ENCODE measurements at places on chromosomes 3 and 15. TPM values are rescaled to one million over a fixed set of nuclear protein-coding genes. Genes with fewer than 3 reads are reported as not detected.

Gene ALAS1
- total RNA-seq, result 48.9 TPM

Gene HACD2
- total RNA-seq, result 22.9 TPM

Gene IL12A
- total RNA-seq, result 7.5 TPM

Gene GAP43
- 190 TPM for total RNA-seq

Gene NR2E3
- total RNA-seq, result 0.30 TPM

Gene GOLGA8G
- total RNA-seq, result not detected

Gene ALCAM
- 265 TPM for total RNA-seq

Gene IQCF2
- total RNA-seq, result not detected

Gene VPS8
- 81.2 TPM for total RNA-seq

Gene TGFBR2
- 49.5 TPM for total RNA-seq

Gene CDCP1
- total RNA-seq, result 0.44 TPM

Gene ZNF385D
- 32.1 TPM for total RNA-seq

Gene PLA1A
- total RNA-seq, result 1.9 TPM

Gene IQCF5
- total RNA-seq, result not detected

Gene MAGEL2
- 4.6 TPM for total RNA-seq

Gene CYP1A2
- total RNA-seq, result not detected

Gene SNX22
- 10.5 TPM for total RNA-seq

Gene CCR8
- not detected for total RNA-seq

Gene GOLGA6A
- total RNA-seq, result 0.59 TPM

Gene ATP10A
- 4.6 TPM for total RNA-seq

Gene EOMES
- 0.20 TPM for total RNA-seq

Gene GPR62
- 4.6 TPM for total RNA-seq

Gene PEAK1
- total RNA-seq, result 60.0 TPM

Gene OR5K3
- not detected for total RNA-seq

Gene CASR
- 0.89 TPM for total RNA-seq

Gene ERC2
- total RNA-seq, result 51.3 TPM

Gene GPR149
- total RNA-seq, result 12.7 TPM

Gene LRRC3B
- 18.7 TPM for total RNA-seq

Gene ATOSA
- 86.8 TPM for total RNA-seq

Gene RAB27A
- total RNA-seq, result 8.4 TPM

Gene VIPR1
- 1.4 TPM for total RNA-seq

Gene MESP2
- total RNA-seq, result 0.83 TPM

Gene EPM2AIP1
- total RNA-seq, result 48.2 TPM

Gene PRR20G
- not detected for total RNA-seq

Gene CHRM5
- total RNA-seq, result 3.9 TPM

Gene CCR9
- 0.30 TPM for total RNA-seq

Gene ANKUB1
- 3.3 TPM for total RNA-seq

Gene PP2D1
- not detected for total RNA-seq

Gene ITIH4
- 41.9 TPM for total RNA-seq

Gene KCNH8
- total RNA-seq, result 6.9 TPM

Gene SERPINI2
- total RNA-seq, result 6.3 TPM

Gene RTF1
- 34.5 TPM for total RNA-seq

Gene COL6A5
- 0.20 TPM for total RNA-seq

Gene DNAH12
- total RNA-seq, result 7.8 TPM
